ENCODE measurements at places on chromosomes 2 and 18.

DNA sequence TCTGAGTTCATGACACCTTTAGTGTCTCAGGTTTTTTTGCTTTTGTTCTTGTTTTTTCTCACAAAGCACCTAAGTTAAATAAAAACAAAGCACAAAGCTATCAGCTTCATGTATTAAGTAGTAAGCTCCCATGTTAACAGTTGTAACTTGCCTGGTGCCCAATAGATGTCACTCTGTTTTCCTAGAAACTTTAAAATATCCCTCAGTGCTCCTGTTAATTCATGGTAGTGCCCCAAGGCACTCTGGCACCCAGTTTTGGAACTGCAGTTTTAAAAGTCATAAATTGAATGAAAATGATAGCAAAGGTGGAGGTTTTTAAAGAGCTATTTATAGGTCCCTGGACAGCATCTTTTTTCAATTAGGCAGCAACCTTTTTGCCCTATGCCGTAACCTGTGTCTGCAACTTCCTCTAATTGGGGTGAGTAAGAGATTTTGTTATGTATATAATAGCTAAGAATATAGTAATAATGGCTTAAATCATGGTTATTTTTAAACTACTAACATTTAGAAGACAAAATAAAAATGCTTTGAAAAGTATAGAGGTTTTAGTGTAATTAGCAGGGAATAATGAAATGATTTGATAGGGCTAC is 555.0 kb upstream of the TMEFF2 start:
- DNase-seq, result no peak

- DNase-seq, result no peak
These were observed 10.8 kb downstream of the IWS1 start for GRCh38 chr2:127515383-127515915.

- DNase-seq, result no peak
These were observed 81.4 kb downstream of the CELF4 start for GRCh38 chr18:37483984-37484819.

GRCh38 chr18:5900262-5900661 is 4.9 kb upstream of the TMEM200C start:
- no peak for DNase-seq

GRCh38 chr18:48929212-48929612 is 21.6 kb downstream of the SMAD7 start:
- DNase-seq, result no peak

DNA sequence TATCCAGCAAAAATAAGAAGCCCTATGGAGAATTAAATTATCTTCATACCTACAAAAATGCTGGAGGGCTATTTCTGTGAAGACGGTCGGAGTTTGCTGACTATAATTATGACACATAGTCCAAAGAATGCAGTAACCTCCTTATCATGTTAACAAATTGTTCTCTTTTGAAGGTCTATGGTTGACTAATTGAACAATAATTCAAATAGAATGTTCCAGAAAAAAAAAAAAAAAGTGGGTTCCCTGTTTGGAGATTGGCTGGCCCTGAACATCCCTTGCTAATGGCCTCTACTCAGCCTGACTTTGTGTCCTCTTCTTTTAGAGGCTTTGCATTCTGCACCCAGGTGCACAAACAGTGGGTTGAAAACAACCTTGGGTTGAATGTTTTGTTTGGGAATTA is 82.8 kb upstream of the CCBE1 start:
- no peak for DNase-seq

DNA sequence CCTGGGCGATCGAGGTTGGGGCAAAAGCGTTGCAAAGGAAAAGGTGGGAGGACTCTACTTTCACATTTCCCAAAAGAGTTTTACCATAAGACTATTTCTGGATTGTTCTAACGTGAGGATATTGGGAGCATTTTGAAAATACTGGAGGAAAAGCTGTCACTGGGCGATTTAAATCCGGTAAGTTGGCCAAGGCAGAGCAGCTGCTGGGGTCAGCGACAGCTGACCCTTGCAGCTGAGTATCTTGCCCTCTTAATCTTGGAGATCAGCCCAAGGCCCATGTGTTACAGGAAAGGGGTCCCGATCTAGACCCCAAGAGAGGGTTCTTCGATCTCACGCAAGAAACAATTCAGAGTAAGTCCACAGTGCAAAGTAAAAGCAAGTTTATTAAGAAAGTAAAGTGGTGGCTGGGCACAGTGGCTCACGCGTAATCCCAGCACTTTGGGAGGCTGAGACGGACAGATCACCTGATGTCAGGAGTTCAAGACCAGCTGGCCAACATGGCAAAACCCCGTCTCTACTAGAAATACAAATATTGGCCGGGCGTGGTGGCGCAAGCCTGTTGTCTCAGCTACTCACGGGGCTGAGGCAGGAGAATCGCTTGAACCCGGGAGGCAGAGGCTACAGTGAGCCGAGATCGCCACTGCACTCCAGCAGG is 964 bp upstream of the ST3GAL5 start:
- no peak for DNase-seq

DNA sequence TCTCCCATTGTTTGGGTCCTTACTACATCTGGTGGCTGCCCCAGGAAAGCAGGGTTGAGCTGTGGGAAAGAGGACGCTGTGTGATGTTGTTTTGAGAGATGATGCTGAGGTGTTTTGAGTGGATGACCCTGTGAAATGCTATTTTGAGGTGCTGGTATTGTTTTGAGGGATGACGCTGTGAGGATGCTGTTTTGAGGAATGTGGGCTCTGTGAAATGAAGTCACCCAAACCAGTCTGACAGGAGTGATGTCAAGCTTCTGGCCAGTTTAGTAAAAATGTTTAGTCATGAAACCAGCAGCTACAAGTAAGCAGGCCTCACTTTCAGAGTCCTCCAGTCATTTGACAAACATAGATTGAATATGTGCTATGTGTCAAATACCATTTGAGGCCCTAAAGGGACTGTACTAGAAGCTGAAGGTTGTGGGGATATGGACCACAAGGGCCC is 16.1 kb upstream of the PUM2 start:
- DNase-seq, result no peak

DNA sequence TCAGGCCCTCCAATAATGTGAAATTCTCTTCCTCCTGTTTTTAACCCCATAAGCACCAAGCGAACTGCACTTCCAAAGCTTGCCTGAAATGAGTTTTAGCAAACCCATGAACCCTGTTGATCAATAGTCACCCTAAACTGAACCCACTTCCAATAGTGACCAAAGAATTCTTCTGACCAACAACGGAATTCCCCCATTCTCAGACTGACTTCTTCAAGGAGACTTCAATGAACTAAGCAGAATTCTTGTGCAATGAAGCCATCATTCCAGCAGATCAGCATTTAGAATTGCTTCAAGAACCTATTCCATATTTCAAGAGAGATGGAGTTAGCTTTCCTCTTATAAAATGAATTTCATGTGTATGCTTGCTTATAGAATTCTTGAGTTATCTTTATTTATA is 176.9 kb upstream of the FN1 start:
- no peak for DNase-seq

- peak; percentile 46 for DNase-seq
These were observed 452.3 kb upstream of the ID2 start for GRCh38 chr2:8229546-8229986.

GRCh38 chr18:48254077-48254602 is 155.0 kb downstream of the ZBTB7C start:
- DNase-seq, result no peak

DNA sequence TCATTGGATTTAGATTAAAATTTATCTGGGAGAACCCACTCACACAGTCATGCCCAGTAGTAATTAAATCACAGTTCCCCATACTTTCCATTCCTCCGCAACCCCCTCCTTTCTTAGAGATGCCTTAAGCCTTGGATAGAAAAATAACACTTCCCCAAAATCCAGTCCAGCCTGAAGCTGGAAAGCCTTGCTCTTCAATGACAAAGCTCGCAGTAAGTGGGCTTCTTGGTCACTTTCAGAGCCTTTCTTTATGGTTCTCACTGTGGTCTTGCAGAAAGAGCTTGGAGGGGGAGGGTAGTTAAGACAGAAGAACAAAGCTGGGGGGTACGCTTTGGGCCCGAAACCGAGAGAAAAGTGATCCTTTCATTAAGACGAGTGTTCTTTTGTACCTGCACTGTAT is 802.1 kb upstream of the POU3F3 start:
- no peak for DNase-seq

DNA sequence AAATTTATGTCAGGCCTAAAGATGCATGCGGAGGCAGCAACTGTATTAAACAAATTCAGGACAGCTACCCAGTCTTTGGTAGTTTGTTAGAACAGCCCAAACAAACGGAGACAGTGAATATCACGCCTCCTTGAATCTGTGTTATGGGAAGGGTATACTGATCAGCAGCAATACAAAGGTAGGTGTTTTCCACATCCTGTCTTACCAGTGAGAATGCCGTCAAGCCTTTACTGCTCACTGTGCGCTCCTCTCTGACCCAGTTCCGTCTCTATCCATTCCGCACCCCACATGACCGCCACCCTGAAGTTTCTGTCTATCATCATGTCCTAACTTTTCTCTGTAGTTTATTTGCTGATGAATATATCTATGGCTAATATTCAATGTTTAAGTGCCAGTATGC is 473.3 kb downstream of the LPIN1 start:
- no peak for DNase-seq

Data from prostate gland (tissue), 2 donors.